AML-193 (cell line): ENCODE measurements at places on chromosomes 12 and 14.

- no peak for DNase-seq
Observed at GRCh38 chr12:90407841-90408240, 547.1 kb downstream of the CCER1 start.

DNA sequence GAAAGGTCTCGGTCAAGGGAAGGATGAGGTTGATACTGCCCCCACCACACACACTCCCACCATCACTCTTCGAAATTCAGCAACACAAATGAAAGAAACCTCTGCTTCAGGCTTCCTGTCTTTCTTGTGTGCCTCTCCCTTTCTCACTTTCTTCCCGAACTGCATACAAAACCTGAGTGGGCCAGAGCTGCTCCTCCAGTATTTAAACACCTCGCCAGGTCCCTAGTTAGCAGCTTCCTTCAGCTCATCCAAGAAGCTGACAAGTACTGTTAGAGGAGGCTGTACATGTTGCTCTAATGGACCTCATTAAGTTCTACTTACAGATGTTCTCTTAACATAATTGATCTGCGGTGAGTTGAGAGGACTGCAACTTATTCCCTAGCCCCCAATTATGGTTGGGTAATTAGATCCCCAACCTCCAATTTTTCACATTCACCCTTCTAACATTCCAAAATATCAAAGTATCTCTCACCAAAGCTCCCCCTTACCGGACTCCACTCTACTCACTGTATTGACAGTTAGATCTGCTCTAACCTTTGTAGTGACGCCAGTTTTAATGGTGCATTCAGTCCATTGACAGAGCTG lies 4.1 kb upstream of the LMO3 start:
- DNase-seq: no peak

DNA sequence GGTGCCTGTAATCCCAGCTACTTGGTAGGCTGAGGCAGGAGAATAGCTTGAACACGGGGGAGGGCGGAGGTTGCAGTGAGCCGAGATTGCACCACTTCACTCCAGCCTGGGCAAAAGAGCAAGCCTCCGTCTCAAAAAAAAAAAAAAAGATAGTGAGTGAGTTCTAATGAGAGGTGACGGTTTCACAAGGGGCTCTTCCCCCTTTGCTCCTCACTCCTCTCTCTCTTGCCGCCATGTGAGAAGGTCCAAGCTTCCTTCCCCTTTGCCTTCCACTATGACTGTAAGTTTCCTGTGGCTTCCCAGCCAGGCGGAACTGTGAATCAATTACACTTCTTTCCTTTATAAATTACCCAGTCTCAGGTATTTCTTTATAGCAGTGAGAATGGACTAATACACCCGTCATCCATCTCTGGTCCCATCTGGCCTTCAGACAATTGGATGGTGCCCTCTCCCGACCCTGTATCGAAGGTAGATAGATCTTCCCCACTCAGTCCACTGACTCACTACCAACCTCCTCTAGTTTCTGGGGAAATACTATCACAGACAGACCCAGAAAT lies 27.0 kb upstream of the RCOR1 start:
- DNase-seq: peak; percentile 90

DNA sequence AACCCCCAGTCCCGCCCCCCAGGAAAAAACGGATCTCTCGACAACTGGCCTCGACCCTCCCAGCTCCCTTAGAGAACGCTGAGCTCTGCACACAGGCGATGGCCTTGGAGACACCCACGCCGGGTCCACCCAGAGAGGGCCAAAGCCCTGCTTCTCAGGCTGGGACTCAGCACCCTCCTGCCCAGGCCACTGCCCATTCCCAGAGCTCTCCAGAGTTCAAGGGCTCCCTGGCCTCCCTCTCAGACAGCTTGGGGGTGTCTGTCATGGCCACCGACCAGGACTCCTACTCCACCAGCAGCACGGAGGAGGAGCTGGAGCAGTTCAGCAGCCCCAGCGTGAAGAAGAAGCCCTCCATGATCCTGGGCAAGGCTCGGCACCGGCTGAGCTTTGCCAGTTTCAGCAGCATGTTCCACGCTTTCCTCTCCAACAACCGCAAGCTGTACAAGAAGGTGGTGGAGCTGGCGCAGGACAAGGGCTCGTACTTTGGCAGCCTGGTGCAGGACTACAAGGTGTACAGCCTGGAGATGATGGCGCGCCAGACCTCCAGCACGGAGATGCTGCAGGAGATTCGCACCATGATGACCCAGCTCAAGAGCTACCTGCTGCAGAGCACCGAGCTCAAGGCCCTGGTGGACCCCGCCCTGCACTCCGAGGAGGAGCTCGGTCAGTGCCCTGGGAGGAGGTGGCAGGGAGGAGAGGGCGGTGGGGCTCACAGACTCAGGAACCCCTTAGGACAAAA lies 95.8 kb downstream of the LGMN start:
- no peak for DNase-seq

DNA sequence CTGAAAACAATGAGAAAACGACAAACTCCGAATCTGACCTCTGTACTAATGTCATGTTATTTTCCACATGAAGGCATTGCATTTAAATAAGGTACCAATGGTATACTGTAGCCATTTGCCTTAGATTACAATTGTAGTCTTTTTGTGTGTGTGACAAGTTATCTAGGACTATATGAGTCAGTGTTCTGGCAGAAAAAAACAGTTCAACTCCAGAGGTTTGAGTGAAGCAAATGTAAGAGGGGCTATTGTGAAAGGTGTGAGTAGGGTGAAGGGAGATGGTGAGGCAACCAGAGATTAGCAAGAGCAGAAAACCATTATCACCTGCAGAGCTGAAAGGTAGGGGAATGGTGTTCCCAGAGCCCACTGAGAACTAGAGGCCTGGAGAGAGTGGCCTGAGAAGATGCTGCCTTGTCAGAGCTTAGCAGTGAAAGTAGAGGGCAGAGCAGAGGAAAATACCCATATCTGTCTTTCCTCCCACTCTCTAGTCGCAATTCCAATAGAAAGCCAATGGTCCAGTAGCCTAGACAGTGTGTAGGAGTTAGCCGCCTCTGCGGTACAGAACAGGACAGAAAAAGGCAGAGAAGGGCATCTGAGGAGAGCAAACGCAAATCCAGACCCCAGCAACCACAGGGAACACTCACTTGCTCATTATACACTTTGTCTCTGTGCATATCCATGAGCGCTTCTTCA lies 112.2 kb downstream of the DYRK2 start:
- DNase-seq: no peak

DNA sequence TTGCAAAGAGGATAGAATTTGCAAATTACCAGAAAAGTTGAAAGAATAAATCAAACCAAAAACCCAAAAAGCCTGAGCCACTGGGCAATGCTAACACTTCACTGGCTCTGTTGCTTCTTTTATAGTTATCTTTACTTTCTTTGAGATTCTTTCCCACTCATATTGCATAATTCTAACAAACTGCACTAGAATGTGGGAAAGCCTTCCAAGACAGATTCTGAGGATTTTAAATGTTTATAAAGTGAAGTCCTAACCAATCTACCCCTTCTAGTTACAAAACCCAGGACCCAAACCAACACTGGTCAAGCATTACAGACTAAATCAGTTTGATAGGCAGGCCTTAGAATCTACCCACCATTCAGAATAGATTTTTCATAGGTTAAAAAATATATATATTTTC lies 150.9 kb downstream of the MED13L start:
- DNase-seq: no peak

GRCh38 chr12:28629691-28630090 lies 439.4 kb downstream of the CCDC91 start:
- DNase-seq: no peak

DNA sequence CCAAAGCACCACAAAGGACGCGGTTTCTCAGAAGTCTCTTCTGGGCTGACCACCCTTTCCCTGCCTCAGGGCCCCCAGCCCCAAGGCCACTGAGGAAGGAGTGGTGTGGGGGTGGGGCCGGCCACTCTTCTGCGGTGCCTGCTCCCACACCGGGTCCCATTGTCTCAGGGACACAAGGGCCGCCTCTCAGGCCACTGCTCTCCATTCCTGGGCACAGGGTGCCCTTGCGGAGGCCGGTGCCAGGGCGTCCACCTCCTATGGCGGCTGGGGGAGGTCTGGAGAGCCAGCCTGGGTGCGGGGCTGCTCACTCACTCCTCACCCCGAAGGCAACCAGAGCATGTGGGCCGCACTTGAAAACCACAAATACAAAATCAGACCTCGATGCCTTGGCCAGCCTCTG lies 44.1 kb downstream of the PRIMA1 start:
- DNase-seq: no peak

- peak; percentile 56 for DNase-seq
Observed at GRCh38 chr14:31449971-31450610, 7.2 kb downstream of the DTD2 start.

- no peak for DNase-seq
Observed at GRCh38 chr12:53225635-53226424, 6.2 kb downstream of the RARG start.

DNA sequence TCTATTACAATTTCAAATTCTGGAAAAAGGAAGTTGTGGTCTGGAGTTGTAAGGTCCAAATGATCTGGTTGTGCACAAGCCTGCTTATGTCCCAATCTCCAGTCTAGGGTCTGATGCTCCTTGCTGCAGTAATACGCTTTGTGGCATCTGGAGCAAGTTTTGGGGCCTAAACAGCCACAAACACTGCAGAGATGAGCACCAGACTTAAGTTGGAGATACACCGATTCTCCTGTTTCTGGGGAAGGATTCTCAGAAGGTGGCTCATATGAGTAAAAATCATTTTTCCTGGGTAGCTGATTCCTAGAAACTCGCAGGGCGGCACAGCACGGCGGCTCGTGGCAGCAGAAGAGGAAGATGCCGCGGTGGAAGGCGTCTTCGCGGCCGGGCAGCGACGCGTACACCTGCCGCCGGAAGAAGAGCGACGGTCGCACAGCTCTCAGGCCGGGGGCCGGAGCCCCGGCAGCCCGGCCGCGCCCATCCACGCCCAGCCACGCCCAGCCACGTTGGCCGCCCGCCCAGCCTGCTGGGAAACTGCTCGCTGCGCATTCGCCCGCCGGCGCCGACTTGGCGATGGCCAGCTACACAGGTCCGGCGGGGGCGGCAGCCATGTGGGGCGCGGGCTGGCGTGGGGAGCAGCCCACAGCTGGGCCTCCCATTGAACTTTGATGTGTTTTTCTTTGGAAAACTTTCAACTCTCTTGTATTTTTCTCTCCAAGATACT lies 129.0 kb downstream of the ASCL4 start:
- no peak for DNase-seq

- DNase-seq: no peak
Observed at GRCh38 chr14:102708494-102708893, 68.8 kb upstream of the TRAF3 start.

DNA sequence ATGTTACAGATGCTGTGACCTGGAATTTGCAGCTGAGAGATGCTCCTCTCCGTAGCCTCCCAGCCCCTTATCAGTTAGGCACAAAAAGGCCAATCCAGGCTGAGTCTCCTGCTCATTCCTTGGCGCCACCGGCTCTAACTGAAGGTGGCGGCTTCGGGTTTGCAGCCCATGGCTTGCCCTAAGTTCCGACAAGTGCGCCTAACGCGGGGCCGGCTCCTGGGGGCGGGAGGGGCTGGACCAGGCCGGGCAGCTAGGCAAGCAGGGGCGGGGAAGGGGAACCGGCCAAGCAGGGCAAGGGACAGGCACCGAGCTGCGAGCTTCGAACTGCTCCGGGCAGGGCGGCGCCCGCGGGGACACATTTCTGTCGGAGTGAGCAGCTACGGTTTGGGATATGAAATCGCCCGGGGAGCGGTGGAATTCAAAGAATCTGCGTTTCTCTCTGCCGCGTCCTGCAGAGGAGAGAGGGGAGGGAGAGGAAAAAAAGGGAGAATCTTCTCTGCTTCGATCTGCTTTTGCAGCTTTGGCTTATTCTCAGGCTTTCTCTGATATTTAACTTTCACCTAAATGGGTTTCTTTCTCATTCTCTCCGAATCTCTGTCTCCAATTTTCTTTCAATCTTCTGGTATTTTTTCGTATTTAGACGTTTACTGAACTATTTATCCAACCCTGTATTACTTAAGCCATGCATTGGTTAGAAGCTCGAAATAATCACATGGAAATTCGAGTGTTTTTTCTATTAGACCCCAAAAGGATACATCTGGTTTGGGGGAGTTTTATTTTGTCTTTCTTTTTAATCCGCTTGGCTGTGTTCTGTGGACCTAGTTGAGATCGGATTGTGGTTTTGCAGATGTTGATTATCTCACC lies 1.6 kb upstream of the HOXC12 start:
- no peak for DNase-seq

- DNase-seq: no peak
Observed at GRCh38 chr14:36820111-36820709, 158.6 kb downstream of the PAX9 start.

DNA sequence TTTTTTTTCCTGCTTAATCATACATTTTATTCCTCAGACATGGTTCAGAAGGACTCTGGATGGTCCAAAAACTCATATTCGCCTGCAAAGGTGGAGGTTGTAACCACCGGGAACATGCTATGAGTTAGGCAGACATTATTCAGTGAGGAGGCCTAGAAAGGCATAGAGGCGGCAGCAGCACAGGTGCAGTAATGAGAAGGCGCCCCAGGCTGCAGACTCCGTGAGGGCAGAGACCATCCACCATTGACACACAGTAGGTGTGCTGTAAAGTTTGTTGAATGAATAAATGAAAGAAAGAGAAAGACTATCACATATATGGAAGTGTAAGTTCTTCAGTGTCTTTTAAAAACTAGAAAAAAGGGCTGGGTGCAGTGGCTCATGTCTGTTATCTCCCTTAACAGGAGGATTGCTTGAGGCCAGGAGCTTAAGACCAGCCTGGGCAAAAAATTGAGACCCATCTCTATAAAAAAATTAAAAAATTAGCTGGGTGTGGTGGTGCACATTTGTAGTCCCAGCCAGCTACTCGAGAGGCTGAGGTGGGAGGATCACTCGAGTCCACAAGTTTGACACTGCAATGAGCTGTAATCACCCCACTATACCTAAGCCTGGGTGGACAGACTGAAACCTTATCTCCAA lies 34.5 kb upstream of the PTGR2 start:
- no peak for DNase-seq

DNA sequence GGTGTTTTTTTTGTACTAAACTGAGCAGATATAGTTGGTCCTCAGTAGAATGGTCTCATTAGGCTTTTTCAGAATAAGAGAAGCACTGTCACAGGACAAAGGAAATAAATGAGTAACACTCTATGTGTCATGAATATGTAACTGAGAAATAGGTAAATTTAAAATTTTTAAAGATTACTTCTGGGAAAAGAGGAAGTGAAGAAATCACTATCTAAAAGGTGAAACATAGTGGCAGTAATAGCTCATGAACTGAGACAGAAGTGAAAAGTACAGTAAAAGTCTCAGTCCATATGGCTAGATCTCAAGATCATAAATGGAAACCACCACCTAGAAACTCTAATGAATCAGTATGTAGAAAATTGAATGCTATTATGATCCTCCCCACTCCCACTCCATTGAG lies 89.3 kb upstream of the TTC7B start:
- DNase-seq: no peak
